ENCODE measurements at places on chromosomes 16 and 17. TPM values are rescaled to one million over a fixed set of nuclear protein-coding genes. Genes with fewer than 3 reads are reported as not detected.

- no peak for DNase-seq
These were observed 540.3 kb downstream of the KCNJ2 start for GRCh38 chr17:70709596-70709995.

Gene KRT36
- total RNA-seq = not detected

Gene CD300H
- not detected for total RNA-seq

- DNase-seq = no peak
These were observed 6.2 kb downstream of the SMCR8 start for GRCh38 chr17:18321309-18321708.

Measured in myocyte (in vitro differentiated cells).